ENCODE measurements at places on chromosomes 4 and X.

DNA sequence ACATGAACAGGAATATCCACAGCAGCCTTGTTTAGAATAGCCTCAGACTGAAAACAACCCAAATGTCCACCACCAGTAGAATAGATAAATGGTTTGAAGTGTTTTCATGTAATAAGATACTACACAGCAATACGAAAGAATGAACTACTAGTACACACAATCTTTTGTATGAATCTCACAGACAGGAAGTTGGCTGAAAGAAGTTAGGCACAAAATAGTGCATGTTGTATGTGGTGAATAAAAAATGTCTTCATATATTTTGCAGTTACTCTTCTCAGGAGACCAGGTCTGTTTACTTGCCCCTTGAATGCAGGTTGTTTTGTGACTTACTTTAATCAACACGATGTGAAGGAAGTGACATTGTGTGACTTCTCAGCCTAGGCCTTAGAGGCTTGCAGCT is 75.9 kb upstream of the LEF1 start:
- DNase-seq, result no peak

DNA sequence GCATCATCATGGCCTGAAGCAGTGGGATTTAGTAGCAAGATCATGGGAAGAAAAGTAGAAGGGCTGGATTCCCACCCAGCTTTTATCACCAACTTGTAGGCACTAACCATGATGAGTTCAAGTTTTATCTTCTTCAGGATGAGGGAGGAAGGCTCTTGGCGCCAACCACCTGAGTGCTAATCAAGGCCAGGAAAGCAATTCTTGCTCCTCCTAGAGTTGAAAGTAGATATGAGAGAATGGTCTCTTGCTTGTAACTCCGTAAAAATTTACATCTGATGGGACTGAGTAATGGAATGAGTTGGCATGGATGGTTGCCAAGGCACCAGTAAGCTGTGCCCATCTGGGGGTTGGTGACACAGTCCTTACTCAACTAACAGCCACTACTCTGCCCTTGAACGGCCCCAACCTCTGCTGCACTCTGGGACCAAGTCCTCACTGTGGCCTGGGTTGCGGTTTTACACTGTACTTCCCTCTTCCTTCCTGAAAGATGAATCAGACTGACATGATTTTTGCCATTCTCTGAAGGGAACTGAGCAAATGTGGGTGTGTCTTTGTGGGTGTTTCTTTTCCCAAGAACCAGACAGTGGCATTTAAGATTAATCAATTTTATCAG is 39.4 kb upstream of the NDP start:
- DNase-seq, result peak; percentile 8

GRCh38 chrX:37603938-37604409 is 32.5 kb downstream of the LANCL3 start:
- DNase-seq, result no peak

DNA sequence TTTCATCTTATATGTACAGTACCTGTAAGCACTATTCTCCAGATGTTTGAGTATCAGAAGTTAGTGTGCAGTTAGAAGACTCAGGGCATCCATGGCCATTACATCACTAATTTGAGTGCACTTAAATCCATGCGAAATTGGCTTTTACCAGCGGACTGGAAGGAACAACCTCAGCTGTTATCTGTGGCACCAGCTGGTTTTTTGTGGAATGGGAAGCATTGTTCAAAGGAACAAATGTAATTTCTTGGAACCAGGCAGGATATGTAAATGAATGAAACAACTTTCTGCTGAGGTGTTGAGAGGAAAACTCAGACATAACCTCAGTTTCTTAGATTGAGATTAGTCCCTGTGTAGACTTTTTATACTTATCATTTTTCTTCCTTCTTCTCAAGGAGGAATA is 60.2 kb downstream of the PDGFRA start:
- no peak for DNase-seq

DNA sequence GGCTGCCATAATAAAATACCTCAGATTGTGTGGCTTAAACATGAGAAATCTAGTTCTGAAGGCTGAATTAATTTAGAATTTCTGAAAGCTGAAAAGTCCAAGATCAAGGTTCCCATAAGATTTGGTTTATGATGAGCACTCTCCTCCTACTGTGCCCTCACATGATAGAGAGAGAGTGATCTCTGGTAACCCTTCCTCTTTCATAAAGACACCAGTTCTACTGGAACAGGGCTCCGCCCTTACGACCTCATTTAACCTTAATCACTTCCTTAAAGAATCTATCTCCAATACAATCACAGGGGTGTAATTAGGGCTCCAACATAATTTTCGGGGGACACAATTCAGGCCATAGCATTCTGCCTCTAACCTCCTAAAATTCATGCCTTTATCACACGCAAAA is 194.0 kb upstream of the MAB21L2 start:
- no peak for DNase-seq

DNA sequence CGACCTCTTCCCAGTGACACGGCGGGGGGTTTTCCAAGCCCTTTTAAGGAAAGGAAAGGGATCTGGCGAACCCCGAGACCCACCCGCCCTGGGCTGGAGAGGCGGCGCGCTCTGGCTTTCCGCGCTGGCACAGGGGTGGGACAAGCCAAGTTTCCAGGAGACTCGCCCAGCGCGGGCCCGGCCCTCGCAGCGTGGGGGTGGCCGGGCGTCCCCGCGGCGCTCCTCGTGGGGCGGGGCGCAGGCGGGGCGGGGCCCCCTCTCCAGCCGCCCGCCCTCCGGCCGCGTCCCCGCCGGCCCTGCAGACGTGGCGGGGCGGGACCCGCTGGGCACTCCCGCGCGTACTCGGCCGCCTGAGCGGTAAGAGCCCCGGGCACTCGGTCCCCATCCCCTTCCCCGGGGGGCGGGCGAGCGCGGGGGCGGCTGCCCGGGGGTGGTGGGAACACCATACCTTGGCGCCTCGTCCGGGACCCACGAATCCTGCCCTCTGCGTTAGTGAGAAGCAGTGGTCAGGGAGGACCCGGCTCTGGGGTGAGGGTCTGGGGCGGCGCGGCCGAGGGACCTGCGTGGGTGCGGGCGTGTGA is at the start of gene FAM114A1:
Gene FAM114A1 (plus strand): TSS at position 329 of the 581 bp plus-strand sequence. CDS start 10,273 bp downstream, outside the sequence.
- DNase-seq, result no peak

DNA sequence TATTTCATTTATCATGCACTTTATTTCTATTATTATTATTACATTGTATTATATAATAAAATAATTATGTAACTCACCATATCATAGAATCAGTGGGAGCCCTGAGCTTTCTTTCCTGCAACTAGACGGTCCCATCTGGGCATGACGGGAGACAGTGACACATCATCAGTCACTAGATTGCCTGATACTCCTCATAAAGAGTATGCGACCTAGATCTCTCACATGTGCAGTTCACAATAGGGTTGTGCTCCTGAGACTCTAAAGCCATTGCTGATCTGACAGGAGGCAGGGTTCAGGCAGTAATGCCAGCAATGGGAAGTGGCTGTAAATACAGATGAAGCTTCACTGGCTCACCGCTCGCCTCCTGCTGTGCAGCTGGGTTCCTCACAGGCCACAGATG is 62.3 kb downstream of the DMD start:
- DNase-seq, result no peak

DNA sequence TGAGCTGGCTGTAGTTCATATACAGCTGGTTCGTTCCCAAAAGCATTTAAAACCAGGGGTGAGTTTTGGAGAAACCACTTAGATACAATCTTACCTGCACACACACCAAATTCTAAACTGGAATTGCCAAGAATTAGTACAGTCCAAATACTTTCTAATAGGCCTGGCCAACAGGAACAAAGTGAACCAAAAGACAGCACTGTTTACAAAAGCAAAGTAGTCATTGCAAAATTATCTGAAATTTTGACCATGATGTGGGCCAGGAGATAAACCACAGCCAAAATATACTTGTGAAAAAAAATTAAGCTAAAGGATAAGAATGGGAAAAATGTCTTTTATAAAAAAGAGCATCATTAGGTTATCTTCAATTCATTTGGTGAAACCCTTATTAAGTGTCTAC is 37.9 kb upstream of the NAP1L5 start:
- no peak for DNase-seq

DNA sequence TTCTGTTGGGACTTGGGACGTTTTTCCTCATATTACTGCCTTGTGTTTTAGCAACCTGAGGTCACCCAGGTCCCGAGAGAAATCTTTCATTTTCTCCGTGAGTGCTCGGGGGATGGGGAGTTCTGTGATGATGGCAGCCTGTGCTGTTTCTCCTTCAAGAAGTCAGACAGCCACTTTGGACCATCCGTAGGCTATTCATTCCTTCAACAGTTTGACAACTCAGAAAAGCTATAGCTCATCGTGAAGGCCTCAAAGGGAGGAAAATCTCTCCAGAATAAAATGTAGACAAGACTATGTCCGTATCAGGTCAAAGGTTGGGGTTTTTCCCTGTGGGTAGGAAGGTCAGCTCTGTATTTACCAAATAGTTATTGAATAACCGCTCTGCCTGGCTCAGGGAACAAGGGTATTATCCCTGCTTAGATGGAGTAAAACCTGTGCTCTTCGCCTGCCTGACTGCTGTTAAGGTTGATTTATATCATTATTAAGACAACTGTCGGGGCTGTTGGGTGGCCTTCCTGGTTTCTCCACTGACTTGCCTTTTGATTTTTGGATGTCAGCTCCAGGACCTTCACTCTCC is 36.6 kb downstream of the FAM114A1 start:
- no peak for DNase-seq

DNA sequence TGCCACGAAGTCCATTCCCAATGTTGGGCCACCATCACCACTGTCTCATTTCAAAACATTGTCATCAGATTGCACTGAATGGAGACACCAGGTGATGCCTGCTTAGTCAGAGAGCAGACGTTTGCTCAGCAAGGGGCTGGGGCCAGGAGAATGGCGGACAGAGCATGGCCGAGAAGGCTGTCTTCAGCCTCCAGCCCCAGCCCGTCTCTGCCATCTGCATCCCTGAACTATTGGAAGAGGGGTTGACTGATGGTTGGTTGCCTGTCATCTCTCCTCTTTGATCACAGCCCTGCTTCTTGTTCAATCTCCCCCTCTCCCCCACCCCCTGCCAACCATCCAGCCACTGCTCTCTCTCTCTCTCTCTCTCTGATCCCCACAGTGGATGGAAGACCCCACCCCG is 140.9 kb downstream of the SHOX start:
- DNase-seq, result no peak

DNA sequence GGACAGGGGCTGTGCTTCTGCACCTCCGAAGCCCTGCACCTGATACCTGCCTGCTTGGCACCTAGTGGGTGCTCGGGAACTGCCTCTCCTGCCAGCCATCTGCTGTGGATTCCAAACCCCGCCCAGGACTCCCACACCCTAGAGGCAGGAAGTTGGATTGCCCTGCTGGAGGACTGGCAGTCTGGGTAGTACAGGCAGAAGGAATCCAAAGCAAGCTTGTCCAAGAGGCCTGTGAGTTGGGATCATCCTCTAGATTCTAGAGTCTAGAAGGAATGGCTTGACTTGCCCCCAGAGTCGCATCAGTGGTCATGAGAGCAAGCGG is 64.6 kb upstream of the MTM1 start:
- no peak for DNase-seq

DNA sequence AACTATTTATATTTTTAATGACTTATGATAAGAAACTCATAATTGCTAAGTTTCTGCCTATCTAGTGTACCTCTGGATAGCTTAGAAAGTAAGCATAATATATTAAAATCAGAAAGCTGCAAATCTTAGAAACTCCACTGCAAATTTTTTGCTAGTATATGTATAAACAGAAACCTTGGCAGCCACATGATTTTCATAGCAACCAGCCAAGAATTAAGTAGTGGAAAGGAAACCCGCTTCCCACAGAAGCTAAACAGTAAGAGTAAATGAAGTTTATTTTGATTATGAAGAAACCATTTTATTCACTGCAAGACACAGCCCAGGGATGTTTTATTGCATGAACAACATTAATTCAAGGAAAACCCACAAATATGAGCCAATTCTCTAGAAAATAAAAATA is 872.5 kb upstream of the ADGRL3 start:
- DNase-seq, result no peak

- no peak for DNase-seq
Observed at GRCh38 chr4:173044340-173044739, 124.3 kb upstream of the GALNT7 start.

GRCh38 chr4:161403781-161404180 is 760.0 kb downstream of the FSTL5 start:
- DNase-seq, result no peak

DNA sequence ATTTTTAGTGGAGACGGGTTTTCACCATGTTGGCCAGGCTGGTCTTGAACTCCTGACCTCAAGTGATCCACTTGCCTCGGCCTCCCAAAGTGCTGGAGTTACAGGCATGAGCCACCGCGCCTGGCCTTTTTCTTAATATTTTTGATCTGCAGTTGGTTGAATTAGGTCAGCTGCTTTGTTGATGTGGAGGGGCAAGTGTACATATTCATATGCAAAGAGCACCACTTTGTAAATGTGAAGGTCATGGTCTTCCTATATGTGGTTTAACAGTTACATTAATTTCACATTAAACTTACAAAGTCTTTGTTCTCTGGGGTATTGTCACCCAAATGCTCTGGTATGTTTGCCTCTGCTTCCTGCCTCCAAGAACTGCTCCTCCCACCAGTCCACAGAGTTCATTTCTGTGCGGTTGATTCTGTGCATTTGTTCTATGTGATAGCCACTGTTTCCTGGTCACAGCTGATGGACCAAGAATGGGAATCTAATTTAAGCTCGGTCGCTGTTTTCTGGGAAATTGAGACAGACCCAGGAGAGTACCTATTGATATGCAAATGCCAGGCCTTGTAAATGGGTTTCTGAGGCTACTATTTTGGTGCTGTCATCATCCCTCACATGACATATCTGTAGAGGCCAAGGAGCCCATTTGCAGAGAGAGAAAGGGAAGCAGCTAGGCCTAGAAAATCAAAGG is 26.9 kb upstream of the HPSE start:
- DNase-seq, result no peak

DNA sequence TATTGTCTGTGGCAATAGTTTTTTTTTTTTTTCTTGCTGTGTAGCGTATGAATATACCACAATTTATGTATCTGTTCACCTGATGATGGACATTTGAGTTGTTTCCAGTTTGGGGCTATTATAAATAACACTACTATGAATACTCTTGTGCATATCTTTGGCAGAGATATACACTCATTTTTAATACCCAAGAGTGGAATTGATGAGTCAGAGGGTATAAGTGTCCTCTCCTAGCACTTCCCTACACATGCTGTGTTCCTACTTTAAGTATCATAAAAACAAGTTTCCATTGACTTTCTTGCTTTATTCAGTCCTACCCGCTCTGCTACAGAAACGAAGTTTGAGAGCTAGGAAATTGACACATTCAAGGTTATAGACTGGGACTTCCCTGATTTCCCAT is 39.8 kb downstream of the XIAP start:
- DNase-seq, result no peak

GRCh38 chrX:11751261-11751660 is 6.8 kb upstream of the MSL3 start:
- no peak for DNase-seq

DNA sequence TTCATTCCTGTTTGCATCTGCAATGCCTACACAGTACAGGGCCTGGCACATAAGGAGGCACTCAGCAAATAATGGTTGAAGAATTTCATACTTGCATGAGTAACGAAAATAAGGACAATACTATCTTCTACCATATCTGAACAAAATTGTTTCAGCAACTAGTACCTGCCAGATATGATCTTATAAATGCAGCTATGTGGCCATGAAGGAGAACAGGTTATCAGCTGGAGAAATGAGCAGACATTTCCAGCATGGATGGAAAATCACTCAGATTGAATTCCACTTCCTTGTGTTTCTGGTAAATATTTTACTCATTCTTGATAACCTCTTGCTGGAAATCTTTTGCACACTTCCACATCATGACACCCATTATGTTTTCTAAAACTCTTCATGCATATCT is 204.0 kb downstream of the ADAMTS3 start:
- no peak for DNase-seq

GRCh38 chrX:70253377-70254062 is 6.5 kb downstream of the P2RY4 start:
- DNase-seq, result no peak

- peak; percentile 98 for DNase-seq
Observed at GRCh38 chrX:107673933-107674479, 45.7 kb downstream of the PRPS1 start.
